Purkinje cell (primary cell): ENCODE measurements at places on chromosomes 6 and 20. TPM values are rescaled to one million over a fixed set of nuclear protein-coding genes. Genes with fewer than 3 reads are reported as not detected.

The FERMT1 gene
- 0.31 TPM in 1 of 2 replicates, not detected in the other for polyA plus RNA-seq

The TCP11 gene
- 0.94 TPM in 1 of 2 replicates, not detected in the other for polyA plus RNA-seq

The STX11 gene
- not detected in 2 replicates for polyA plus RNA-seq

The MEP1A gene
- polyA plus RNA-seq, result not detected in 2 replicates

The PTP4A1 gene
- 10.4 and 32.0 TPM in 2 replicates for polyA plus RNA-seq

The PGC gene
- not detected in 2 replicates for polyA plus RNA-seq

The MLN gene
- not detected in 2 replicates for polyA plus RNA-seq

The ISM1 gene
- polyA plus RNA-seq, result 4.6 and 5.4 TPM in 2 replicates

The OPN5 gene
- 1.6 and 2.9 TPM in 2 replicates for polyA plus RNA-seq

The MBOAT1 gene
- polyA plus RNA-seq, result 1.4 TPM in 1 of 2 replicates, not detected in the other

The MYBL2 gene
- polyA plus RNA-seq, result not detected in 2 replicates

The THEMIS gene
- 6.6 TPM in 1 of 2 replicates, not detected in the other for polyA plus RNA-seq

The BPIFA1 gene
- polyA plus RNA-seq, result not detected in 2 replicates

The CALHM6 gene
- polyA plus RNA-seq, result 10.9 and 13.7 TPM in 2 replicates

The SRC gene
- 0.05 and 0.95 TPM in 2 replicates for polyA plus RNA-seq
